SK-N-SH (cell line): ENCODE measurements at places on chromosomes 12 and 14.

- no peak for DNase-seq
Observed at GRCh38 chr14:67977434-67978034, 158.0 kb downstream of the RAD51B start.

GRCh38 chr12:96220902-96221301 lies 26.7 kb downstream of the ELK3 start:
- no peak for DNase-seq

DNA sequence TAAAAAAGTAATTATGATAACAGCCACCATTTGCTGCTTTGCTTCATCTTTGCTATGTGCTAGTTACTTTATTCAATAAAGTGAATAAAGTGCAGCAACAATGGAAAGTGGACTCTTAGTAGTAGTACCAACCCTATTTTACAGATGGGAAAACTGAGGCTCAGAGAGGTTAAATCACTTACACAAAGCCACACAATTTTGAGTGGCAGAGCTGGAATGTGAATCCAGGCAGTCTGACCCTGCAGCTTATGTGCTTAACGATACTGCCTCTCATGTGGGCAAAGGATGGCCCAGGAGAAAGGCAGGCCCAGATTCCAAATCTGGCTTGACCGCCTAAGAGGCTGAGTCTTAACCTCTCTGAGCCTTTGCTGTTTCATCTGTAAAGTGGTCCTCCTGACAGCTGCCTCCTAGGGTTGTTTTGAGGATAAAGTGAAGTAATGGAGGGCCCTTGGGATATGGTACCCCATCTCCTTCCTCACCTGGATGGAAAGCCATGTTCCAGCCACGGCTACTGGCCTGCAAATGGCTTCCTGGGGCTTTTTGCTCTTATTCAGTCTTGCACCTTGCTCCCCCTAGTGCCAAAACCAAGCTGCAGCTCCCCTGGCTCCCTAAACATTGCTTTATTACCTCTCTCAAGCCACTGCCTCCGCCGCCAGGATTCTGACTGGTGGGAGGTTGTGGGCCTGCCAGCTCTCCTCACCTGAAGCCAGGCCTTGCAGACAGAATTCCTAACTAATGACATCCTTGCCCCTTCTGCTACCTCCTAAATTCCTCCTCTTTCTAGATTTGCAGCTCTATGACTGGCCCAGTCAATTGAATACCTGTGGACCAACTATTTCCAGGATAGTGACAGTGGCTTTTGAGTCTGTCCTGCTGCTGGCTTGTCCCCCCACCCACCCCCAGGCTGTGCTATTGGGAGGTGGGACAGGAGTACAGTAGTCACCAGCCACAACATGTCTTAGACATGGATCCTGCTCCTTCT lies 283.3 kb upstream of the PWP1 start:
- peak; percentile 64 for DNase-seq

GRCh38 chr12:65526311-65526710 lies 247.8 kb downstream of the MSRB3 start:
- DNase-seq, result no peak

- DNase-seq, result no peak
Observed at GRCh38 chr12:124694846-124695497, 127.6 kb upstream of the NCOR2 start.

- DNase-seq, result no peak
Observed at GRCh38 chr12:129719416-129719815, 184.4 kb downstream of the TMEM132D start.
